ENCODE measurements at places on chromosomes 3 and 15. TPM values are rescaled to one million over a fixed set of nuclear protein-coding genes. Genes with fewer than 3 reads are reported as not detected.

DNA sequence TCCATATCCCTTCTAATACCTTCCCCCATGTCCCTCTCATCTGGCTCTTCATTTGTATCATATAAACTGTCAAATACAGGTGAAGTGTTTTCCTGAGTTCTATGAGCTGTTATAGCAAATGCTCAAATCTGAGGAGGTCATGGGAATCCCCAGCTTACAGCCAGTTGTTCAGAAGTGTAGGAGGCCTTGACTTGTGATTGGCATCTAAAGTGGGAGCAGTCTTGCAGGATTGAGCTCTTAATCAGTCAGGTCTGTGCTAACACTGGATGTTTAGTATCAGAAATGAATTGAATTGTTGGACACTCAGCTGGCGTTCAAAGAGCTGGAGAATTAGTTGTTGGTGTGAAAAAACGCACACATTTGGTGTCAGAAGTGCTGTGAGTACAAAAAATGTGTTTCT, 65.0 kb downstream of the IFT57 start:
- no peaks in the 10 kb centered on the region for H3K27me3 ChIP-seq
- no peaks in the 10 kb centered on the region for H3K4me1 ChIP-seq
- no peak overlapping the region for H3K27ac ChIP-seq
- no peak overlapping the region for H3K4me3 ChIP-seq
- no peak for DNase-seq

- H3K36me3 ChIP-seq, result no peaks in the 10 kb centered on the region
- no peak overlapping the region for H3K4me3 ChIP-seq
- no peaks in the 10 kb centered on the region for H3K27me3 ChIP-seq
- peaks cover 21% of the 10 kb centered on the region for H3K4me1 ChIP-seq
Measured at GRCh38 chr3:141454906-141455602, 31.8 kb upstream of the RASA2 start.

GRCh38 chr15:88391700-88392099, 75.5 kb downstream of the MRPL46 start:
- H3K36me3 ChIP-seq, result no peaks in the 10 kb centered on the region
- no peak for DNase-seq
- H3K4me3 ChIP-seq, result no peak overlapping the region
- no peaks in the 10 kb centered on the region for H3K27me3 ChIP-seq

DNA sequence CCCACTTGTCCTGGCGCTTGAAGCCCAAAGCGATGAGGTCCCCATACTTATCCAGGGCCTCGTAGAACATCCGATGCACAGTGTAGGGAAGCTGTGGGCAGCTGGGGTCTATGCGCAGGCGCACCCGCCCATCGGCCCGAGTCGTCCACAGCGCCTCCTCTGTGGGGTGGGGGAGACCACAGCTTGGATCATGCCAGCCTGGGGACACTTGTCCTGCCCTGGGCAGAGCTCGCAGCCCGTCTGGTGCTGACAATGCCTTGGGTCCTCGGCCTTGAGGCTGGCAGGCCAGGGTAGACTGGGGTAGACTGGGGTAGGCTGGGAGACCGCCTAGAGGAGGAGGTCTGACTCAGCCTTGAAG, 39.8 kb downstream of the ACSBG1 start:
- H3K27me3 ChIP-seq, result no peaks in the 10 kb centered on the region
- no peaks in the 10 kb centered on the region for H3K36me3 ChIP-seq
- no peak overlapping the region for H3K4me3 ChIP-seq

Gene CSPG5
- 0.50 TPM for total RNA-seq
